ENCODE measurements at places on chromosomes 4 and X.

DNA sequence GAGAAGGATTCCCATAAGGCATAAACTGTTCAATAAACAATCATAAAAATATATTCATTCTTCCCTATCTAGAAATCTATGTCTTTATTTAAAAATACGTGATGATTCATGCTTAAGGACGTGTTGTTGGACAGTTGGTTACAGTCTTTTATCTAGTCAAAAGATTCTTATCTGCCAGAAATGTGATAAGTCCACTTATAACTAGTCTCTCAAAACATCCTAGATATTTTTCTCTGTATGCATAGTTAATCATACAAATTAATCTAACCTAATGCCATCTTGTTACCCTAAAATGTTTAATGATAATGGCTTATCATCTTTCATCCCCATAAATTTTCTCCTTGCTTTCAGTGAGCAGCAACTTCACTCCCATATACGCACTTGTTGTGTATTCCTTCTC, 89.0 kb downstream of the SLC39A8 start:
- no peak for DNase-seq

- DNase-seq = no peak
These were observed 78.8 kb downstream of the TMEM47 start for GRCh38 chrX:34578237-34578636.

DNA sequence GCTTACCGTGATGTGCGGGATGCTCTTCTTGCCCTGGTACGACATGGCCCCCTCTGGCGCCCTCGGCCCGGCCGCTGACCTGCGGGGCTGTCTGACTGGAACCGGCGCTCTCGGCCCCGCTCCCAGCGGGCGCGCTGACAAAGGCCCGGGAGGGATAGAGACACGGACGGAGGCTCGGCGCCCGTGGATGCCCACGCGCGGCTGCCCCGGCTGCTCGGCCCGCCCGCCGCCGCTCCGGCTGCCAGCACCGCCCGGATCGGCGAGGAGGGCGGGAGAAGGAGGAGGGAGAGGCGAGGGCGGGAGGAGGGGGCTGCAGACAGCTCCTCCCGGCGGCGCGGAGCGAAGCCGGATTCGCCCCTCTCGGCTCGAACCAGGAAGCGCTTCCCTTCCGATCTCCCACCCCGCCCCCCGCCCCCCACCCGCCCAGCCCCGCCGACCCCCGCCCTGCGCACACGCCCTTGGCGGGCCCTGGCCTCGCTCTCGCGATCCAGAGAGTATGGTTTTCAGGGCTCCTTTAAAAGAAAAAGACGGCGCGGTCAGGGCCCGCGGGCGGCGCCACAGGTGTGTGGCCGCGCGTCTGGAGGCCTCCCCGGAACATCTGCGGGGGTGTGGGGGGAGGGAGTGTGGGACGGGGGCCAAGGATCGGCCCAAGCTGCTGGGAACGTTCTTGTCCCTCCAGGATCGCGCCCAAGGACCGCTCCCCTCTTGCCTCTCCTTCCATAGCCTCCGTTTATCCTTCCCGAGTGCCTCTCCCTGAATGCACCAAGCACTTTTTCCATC, 4.5 kb downstream of the CRMP1 start:
- no peak for DNase-seq

DNA sequence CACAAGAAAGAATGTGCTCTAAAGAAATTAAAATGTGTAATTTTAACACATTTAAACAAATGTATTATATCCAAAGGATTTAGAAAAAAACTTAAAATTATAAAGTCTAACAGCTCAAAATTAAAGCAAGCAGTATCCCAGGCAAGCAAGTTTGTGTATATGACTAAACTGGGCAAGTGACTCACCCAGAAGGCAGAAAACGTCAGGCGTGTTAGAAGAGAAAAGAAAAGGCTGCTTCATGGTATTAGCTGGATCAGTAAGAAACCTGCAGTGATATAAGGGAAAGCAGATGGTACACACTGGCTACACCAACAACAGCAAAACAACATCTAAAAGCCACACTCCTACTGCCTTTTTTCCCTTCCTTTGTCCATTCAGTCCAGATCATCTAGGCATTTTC, 250.6 kb upstream of the NDST3 start:
- no peak for DNase-seq

- DNase-seq = no peak
These were observed 30.8 kb upstream of the FMR1NB start for GRCh38 chrX:147950352-147950751.

DNA sequence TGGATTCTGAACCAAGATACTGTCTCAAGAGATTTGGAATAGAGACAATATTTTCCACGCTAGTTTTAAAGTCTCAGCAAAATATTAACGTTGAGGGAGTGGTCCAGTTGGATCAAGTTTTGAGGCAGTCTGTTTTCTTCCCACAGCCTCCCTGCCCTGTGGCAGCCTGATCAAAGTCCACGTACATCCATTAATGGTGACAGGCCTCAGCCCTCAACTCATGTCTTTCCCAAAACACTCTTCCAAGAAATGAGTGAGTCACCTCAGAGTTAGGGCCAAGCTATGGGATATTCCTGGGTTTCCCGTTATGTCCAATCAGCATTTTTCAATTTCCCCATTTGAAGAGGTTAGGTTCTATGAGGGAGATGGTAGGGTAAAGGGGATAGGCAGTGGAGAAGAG, 28.5 kb downstream of the EGFL6 start:
- no peak for DNase-seq

DNA sequence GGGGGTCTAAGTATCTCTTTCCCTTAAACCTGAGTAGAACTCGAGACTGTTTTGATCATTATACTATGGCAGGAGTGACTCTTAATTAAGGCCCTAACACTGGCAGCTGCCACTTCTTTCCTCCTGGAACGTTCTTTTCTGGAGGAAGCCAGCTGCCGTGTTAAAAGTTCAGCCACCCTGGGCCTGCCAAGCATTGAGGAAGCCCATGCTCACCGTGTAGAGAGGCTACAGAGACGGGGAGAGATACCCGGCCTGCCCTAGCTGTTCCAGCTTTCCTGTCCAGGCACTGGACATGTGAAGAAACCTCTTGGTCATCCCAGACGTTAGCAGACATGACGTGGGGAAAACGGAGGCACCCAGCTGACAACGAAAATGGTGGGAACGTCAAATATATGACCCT, 274.1 kb downstream of the ARHGAP10 start:
- DNase-seq = no peak

DNA sequence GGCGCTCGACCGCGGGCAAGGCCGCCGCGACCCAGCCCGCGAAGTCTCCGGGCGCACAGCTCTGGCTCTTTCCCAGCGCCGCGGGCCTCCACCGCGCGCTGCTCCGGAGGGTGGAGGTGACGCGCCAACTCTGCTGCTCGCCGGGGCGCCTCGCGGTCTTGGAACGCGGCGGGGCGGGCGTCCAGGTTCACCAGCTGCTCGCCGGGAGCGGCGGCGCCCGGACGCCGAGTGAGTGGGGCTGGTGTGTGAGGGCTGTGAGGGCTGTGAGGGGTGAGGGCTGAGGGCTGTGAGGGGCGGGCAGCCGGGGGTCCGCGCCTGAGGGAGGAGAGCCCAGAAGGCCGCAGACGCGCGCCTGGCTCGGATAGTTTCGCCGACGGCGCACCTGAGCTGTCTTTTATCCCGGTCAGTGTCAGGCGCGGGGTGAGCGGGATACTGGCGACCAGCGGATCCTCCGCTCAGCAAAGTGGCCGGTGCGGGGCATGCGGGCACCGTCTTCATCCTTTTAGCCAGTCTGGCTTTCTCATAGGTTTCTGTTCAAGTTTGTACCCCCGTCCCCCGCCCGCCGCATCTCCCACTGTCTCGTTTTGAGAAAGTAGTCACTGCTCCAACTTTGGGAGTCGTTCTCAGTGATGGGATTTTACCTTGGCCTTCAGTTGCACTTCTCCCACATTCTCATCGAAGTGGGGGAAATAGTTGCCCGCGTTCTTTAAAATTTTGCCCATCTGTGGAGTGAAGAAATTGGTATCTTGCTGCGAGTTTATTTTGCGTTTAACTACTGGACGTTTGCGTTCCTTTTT, 586 bp downstream of the HERC5 start:
- DNase-seq = no peak

- no peak for DNase-seq
These were observed 8.2 kb downstream of the FAM184B start for GRCh38 chr4:17773135-17773698.

DNA sequence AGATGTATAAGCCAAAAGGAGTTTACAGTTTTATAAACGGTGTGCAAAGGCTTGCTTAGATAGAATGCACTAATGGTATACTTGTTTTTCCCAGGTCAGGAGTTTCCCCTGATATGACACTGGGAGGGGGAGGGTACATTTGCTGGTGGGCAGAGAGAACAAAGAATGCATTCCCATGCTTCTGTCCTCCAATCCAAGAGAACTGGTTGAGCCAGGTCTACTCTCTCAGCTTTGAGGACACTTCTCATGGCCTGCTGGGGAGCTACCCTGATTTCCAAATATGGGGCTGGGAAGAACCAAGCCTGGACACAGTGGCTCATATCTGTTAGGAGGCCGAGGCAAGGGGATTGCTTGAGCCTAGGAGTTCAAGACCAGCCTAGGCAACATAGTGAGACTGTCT, 3.3 kb upstream of the GPC4 start:
- DNase-seq = no peak

- no peak for DNase-seq
These were observed 484.1 kb downstream of the TRIML1 start for GRCh38 chr4:188623314-188623854.

DNA sequence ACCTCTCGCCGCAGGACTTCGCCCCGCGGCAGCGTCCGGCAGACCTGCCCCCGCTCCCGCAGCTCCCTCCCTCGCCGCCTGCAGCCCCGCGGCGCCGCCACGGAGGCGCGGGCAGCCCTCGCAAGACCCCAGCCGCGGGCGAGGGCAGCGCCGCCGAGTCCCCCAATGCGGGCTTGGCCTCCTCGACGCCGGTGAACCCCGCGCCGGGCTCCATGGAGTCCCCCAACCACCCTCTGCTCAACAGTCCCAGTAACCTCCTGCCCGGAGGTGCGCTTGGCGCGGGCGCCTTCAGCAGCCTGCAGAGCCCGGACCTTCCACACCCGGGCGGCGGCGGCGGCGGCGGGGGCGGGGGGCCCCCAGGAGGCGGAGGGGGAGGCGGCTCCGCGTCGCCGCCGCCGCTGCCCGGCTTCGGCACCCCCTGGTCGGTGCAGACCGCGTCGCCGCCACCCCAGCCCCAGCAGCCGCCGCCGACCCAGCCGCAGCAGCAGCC, 1.2 kb downstream of the CPEB2 start:
- no peak for DNase-seq

DNA sequence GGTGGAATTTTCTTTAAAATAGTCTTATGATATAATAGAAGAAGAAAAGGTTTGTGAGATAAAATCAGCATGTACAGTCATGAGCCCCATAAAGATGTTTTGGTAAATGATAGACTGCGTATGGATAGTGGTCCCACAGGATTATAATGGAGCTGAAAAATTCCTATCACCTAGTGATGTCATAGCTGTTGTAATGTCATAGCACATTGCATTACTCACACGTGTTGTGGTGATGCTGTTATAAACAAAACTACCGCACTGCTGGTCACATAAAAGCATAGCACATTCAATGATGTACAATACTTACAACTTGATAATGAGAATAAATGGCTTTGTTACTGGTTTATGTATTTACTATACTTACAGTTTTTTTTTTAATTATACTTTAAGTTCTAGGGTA, 715.2 kb upstream of the HTR2C start:
- no peak for DNase-seq

DNA sequence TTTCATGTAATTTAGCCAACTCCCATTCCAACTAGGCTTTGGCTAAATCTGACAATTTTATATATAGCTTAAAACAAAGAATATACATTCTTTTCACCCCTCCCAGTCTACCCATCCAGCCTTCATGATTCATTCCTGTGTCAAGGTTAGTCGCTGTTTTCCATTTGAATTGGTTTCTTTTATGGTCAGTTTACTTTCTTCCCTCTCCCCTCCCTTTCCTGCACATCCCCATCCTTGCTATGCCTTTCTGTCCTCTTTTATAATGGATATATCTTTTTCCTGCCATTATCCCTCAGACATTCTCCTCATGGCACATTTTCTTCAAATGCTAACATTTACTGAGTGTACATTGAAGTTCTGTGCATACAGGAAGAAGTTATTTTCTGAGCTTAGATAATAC, 4.7 kb downstream of the ZXDB start:
- DNase-seq = no peak

DNA sequence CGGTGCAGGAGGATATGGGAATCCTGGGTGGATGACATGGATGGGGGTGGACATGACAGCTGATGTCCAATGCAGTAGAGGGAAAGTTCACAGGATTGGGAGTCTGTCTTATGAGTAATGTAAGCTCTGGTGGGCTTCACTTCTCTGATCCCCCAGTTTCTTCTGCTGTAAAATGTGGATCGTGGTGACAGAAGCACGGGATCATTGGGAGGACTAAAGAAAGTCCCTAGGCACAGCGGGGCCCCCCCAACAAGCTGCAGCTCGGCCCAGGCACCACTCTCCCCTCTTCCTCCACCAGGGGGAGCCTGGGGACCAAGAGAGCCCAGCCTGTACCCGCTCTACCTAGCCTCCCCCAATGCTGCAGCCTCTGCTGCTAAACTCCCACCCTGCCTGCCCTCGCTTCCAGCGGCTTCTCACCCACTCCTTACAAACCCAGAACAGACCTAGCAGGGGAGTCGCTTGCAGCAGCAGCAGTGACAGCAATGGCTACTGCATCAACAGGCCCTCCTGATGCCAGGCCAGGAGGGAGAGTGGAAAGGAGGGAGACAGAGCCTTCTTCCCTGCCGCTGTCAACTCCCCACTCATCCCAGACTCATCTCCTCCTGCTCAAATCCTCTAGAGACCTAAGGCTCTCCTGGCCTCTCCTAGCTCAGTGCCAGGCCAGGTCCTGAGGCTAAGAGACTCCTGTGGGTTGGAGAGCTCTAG, 36.1 kb upstream of the IQSEC2 start:
- peak; percentile 77 for DNase-seq

DNA sequence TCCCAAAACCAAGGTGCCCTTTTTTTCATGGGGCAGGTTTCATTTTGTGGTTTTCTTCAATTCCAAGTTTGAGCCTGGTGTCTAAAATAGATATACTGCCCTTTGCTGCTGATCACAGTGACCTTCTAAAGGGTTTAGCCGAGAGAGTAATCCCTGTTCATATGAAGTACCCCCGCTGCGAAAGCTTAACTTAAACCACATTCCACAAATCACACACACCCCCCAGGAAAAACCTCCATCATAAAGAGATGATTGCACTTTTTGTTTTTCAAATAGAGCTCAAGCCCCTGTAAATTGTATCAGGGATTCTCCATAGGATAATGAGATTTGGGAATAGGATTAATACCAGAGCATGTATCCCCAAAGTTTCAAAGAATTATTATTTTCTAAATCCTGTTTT, 90.8 kb downstream of the USP46 start:
- DNase-seq = no peak

DNA sequence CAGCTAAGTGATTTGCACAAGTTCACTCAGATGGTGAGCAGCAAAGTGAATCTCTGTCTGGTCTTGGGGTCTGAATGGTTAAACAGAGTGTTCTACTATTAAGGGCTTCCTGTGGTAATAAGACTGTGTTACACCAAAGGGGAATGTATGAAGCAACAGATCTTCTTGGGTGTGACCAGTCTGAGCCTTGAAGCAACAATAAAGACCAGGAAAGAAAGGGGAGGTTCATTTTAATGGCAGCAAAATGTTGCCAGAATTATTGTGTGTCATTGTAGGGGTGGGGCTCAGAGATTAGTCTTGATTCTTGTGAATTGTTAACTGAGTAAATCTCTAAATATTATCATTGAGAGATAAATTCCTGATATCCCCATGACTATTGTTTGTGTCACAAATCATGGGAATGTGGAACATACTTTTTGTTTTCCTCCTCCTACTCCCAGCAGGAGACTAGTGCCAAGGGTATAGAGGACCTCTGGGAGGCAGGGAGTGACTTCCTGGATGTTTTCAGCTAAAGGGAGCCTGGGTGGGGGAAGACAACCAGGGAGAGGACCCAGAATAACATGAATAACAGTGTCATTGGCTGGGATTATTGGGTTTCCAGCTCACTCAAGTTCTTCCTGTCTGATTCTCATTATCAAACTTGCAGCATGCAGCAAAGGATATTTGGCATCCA, 141.4 kb upstream of the PAK3 start:
- DNase-seq = no peak
